Fibroblast of skin of right biceps (primary cell): ENCODE measurements at places on chromosomes 2 and 18.

DNA sequence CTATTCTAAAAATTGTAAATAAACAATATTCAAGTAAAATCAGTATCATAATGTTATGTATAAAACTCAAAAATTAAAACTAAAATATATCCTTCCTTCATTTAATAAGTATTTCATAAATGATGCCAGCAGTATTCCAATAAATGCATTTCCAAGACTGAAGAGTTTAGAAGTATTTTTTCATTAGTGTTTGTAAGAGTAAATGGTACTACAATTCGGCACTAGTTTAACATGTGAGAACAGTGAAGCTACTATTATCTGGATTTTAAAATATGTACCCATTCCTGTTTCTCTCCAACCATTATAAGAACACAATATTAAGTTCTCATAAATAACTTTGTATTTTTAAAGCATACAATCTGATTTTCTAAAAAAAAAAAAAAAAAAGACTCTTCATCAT is 3.3 kb downstream of the BAZ2B start:
- no peak for DNase-seq

DNA sequence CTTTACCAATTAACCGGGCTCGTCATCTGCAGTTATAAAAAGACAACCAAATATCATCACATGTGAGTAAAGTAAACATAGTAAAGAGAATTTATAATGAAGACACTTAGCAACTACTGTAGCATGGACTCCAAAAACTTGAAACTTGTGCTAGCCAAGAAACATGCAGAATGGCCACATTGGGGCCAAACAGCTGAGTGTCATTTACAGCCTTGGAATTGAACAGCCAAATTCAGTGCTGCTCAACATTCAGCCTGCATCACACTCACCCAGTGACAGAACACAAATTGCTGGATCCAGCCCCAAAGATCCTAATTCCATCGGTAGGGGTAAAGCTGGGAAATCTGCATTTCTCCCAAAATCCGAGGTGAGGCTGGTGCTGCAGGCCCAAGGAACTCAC is 224.8 kb upstream of the GYPC start:
- DNase-seq, result no peak

- DNase-seq, result peak; percentile 83
Observed at GRCh38 chr2:9771481-9772017, 71.7 kb upstream of the TAF1B start.

DNA sequence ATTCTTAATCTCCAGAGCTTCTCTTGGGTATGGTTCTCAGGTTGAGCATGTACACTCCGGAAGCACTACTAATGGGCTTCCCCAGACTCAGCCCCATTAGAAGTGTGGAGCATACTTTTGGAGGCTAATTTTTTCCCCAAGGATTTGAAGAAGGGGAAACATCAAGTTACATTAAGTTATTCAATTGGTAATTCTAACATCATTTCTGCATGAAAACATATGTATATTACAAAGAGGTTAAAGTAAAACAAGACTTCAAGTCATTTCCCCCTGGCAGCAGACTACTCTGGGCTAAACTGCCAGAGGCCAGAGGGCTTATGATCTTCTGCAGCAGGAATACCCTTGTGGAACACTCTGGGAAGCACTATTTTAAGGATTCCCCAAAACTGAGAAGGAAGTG is 227.7 kb upstream of the STK17B start:
- peak; percentile 44 for DNase-seq

DNA sequence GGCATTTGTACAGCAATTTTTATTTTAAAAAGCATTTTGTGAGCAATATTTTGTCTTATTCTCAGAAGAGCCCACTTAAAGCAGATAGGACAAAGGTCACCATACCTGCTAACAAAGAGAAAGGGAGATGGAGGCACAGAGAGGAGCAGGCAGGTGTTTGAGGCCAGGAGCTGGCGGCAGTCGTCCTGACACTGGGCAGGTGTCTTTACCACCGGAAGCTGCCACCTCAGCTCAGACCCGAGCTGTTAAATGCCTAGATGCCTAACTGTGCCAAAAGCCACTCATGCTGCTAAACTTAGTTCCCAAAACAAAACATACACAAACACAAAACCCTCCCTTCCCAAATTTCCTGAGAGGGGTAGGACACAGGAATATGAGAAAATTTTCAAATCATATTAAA is 120.9 kb downstream of the CNTNAP5 start:
- no peak for DNase-seq

DNA sequence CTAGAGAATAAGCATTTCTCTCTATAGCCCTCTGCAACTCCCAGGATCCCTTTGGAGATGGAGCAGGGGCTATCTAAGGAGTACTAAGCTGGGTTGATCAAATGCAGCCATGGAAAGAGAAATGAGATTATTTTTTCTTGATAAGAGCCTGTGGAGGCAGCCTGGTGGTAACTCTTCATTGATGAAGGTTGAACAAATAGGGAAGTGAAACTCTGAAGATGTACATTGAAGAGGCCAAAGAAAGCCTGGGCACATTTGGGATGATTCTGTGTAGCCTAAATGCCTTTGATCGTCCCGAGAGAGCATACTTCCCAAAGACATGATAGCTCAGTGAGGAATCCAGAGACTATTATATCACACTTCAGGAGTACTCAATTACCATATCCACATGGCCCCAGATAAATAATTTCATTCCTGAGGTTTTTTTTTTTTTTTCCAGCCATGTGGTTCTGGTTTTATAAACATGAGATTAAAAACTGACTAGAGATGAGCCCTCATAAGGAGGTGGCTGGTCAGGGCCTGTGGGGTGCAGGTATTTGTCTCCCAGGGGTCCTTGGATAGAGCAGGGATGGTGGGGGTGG is 192.5 kb downstream of the TPGS2 start:
- peak; percentile 47 for DNase-seq

GRCh38 chr18:3016585-3017297 is 3.8 kb upstream of the LPIN2 start:
- no peak for DNase-seq

DNA sequence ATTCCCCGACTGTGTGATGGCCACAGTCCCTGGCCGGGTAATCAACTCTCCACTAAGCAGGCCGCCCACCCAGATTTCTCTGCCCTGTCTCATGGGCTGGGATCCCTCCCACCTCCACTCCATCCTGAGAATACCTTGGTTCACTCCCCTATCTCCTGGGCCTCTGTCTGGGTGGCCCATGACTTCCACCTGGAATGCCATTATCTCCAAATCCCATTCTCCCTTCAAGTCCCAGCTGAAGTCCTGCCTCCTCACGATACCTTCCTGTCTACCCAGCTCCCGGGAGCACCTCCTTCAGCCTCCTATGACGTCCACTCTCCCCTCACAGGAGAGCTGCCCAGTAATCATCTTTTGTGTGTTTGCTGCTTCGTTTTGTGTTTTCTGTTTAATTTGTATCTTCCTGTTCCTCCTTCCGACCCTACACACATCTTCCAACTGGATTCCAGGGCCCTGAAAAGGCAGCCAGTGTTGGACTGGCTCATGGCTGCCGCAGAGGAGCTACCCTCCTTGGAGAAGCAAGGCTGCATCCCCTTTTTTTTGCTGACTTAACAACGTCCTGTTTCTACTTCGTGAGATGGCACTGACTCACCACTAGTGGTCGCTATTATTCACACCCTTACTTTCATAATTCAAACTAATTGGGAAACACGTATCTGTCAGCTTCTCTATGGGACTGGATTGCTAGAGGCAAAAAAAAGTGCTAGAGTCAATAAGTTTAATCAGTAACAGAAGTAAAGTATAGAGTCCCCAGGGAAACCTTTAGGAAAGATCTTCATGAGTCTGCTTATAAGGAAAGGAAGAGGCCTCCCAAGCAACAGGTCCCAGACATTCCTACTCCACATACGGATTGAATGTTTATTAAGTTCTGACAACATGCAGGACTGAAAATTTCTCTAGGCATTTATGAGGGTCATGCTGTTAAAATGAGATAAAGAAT is 171.9 kb upstream of the GATA6 start:
- DNase-seq, result peak; percentile 38

- DNase-seq, result peak; percentile 76
Observed at GRCh38 chr2:134348239-134348638, 94.4 kb downstream of the MGAT5 start.
